ENCODE measurements at places on chromosomes 6 and 20.
A peak's percentile ranks its signal among the peaks of the same experiment; 100 is the strongest.

GRCh38 chr6:73079611-73079955, 145.7 kb downstream of the KHDC1L start:
- no peak for DNase-seq

- no peak for DNase-seq
Measured at GRCh38 chr6:39403304-39403703, 80.8 kb upstream of the KCNK16 start.

GRCh38 chr6:27251112-27251605, 3.7 kb downstream of the PRSS16 start:
- peak; percentile 95 for DNase-seq

DNA sequence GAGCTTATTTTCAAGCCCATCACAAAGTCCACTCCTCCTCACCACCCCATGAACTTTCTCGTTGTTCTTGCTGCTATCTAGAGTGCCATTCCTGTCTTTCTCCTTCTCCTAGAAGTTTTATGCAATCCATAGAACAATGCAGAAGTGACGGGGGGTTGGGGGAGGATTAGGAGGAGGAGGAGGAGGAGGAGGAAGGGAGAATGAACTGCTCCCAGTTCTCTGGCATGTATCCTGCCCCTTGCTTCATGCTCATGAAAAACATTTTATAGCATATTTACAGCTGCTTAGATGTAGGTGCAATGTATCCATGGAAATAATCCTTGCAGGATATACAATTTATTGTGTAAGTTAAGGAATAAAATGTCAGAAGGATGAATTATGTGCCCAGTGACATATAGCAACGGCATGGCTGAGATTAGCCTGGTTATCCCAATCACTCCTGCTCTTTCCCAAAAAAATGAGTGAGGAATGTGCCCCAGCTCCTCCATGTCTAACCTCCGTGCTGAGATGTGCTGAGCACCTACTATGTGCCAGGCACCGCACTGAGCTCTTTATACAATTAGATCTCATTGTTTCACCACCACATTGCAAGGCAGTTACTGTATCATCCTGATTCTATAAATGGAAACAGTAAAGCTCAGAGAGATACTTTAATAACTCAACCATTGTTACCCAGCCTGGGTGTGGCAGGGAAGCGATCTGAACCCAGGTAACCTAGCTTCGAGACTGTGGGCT, 41.6 kb upstream of the TFAP2C start:
- DNase-seq: no peak

GRCh38 chr20:56395166-56395565, 2.7 kb downstream of the CSTF1 start:
- no peak for DNase-seq

- no peak for DNase-seq
Measured at GRCh38 chr20:32634041-32634805, 39.5 kb downstream of the C20orf203 start.

DNA sequence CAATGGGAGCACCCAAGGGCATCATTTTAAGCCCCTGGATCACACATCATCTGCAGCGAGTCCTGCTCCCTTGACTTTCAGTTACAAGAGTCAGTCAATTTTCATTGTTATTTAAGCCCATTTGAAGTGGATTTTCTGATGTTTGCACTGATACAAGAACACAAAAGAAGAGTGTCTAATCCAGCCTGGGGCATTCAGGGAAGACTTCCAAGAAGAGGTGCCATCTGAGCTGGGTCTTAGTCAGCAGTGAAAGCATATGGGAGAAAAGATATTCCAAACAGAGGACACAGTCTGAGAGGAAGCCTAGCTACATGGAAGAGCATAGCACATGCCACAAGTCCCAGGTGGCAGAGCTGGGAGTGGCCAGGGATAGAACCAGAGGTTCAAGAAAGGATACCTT, 10.4 kb upstream of the FOXP4 start:
- DNase-seq: no peak

DNA sequence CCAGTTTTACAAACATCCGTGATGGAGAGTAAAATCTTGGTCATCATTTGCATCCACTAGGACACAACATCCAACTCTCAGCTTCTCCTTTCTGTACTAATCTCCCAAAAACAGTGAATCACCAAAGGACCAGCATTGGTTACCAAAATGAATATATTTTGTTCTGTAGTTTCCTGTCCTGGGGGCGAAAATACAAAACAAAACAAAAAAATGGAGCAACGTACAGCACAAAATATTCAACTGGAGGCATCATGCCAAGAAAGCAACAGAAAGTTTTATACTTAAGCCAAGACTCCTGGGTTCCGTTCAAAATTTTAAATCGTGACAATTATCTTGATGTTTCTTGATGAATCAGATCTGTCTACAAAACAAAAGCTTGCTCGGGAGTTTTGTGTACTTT, 126.6 kb upstream of the CCDC28A start:
- no peak for DNase-seq

- no peak for DNase-seq
Measured at GRCh38 chr20:31718952-31719643, 3.6 kb downstream of the BCL2L1 start.

GRCh38 chr6:127291495-127291894, 24.8 kb downstream of the RNF146 start:
- DNase-seq: no peak

GRCh38 chr6:11434565-11435326, 102.8 kb upstream of the TMEM170B start:
- no peak for DNase-seq

DNA sequence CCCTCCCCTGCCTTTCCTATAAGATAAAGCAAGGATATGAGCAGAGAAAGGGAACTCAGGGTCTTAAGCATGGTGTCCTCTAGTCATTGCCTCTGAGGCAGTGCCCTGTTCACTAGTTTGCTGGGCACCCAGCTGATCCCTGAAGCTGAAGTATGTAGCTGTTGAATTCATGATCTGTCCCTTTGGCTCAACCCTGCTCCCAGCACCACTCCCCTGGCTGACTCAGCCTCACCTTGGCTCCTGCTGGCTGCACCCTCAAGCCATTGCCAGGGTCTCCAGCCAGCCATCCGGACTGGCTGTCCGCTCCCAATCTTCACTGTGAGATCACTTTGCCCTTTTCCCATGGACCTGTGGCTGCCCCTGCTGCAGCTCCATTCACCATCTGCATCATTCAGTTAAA, 25.9 kb upstream of the UST start:
- DNase-seq: no peak

DNA sequence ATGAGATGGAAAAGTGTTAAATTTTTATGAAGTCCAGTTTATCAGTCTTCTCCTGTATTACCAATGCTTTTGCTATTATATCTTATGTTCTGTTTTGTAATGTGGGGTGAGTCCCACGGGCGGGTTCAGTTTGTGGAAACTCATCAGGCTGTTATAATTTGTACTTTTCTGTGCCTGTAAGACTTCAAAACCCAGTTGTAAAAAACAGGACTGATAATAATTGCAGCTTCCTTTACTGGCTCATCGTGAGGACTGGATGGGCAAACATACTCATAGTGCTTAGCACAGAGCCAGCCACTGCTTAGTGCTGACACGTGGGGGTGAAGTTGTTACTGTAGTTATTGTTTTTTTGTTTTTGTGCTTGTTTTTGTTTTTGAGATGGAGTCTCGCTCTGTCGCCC, 45.6 kb downstream of the TGM2 start:
- no peak for DNase-seq

GRCh38 chr20:1469925-1470571, 3.4 kb upstream of the NSFL1C start:
- DNase-seq: peak; percentile 88

DNA sequence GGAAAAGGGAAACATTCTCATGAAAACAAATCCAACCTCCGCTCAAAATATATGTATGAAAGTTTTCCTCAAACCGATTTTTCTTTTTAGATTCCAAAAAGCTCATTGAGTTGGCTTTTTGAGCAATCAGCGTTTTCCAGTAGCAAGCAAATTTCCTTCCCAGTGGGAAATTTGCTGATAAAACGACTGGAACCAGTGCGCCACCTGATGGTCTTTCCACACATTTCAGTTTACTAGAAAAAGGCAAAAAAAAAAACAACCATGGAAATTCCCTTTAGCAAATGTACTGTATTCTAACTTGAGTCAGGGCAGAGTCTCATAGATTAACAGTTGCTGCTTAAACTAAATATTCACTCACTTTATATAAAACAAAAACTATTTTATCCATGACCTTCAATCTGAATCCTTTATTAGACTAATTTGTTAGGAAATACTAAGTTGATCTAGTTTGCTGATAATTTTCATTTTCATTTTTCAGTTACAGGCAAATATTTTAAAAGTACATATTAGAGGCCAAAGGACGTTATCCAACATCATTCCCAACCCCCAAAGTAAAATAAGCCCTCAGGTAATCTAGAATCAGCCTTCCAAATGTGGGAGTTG, 271.5 kb downstream of the FOXA2 start:
- DNase-seq: peak; percentile 21

DNA sequence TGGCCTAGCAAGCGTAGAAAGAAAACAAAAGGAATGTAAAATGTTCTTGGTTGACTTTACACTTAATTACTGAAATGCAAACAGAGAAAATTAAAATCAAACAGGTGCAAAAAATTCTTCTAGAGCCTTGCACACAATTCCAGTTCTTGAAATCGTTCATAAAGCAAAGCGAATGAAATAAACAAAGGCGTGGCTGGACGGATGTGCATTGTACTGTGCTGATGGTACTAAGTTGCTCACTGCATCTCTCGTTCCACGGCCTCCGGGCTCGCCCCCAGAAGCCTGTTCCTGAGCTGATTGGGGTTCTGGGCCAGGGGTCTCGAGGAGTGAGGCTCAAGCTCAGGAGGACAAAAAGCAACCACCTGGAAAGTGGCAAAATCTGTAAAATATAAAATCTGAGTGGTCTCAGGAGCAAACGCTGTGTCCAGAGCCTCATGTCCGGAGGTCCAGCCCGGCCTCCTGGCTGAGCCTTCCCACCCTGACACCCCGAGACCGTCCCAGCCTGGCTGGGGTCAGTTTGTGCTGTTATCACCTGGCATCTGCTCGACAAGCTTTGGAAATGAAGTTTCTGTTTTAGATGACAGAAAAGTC, 71.3 kb downstream of the TTLL2 start:
- DNase-seq: no peak

DNA sequence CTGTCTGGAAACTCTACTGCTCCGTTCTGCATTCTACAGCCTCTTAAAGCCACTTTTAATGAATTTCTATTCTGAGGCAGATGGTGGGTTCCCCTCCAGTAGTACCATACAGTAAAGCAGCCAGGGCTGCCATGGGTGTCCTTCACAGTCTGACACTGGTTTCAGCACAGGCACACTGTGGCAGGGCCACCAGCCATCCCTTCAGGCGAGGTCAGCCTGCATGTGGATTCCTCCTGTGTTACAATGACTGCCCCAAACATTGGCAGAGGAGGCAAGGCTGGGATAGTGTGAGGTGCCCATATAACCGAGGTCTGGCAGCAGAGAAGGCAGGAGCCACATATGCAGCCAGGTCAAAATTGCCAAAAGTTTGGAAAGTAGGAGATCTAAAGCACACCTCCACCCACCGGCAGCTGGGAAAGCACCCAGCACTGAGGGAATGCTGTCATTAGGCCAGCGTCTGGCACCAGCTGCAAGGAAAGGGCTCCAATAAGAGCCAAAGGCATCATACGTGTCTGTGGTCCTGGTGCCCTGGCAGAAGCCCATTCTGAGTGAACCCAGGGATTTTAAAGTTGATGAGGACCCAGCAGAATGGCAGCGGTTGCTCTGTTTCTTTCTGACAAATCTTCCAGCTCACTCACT, 24.0 kb downstream of the STK35 start:
- no peak for DNase-seq

DNA sequence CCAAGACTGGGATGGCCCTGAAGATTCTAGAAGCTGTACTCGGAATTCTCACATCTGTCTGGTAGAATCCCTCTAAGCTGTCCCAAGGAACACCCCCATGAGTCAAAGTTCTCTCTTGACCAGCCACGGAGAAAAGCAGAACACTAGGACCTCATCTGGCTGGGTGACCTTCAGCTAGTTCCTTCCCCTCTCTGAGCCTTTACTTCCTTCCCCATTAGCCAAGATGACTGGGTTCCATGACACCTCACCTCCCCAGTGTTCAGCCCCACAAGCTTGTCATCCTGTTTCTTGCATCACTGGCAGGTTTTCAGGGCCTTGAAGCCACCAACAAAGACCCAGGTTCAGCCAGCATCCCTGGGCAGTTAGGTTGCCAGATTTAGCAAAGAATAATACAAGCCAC, 47.8 kb downstream of the MAFB start:
- DNase-seq: no peak

DNA sequence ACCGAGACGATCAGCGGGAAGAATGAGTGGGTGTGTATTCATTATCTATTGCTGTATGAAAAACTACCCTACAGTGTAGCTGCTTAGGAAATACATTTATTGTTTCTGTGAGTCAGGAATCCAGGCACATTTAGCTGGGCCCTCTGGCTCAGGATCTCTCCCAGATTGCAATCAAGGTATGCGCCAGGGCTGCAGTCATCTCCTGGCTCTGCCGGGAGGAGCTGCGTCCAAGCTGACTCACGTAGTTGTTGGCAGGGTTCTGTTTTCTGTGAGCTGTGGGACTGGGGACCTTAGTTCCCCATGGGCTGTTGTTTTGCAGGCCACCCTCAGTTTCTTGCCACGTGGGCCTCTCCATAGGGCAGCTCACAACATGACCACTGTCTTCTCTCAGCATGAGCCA, 68.2 kb upstream of the FUCA2 start:
- no peak for DNase-seq

GRCh38 chr6:164275773-164276172, 861.3 kb downstream of the QKI start:
- no peak for DNase-seq

- no peak for DNase-seq
Measured at GRCh38 chr6:30171677-30172471, 8.5 kb downstream of the TRIM15 start.

- DNase-seq: peak; percentile 57
Measured at GRCh38 chr20:4613718-4614620, 107.7 kb upstream of the PRND start.

- no peak for DNase-seq
Measured at GRCh38 chr6:167660944-167661551, 165.7 kb upstream of the AFDN start.

DNA sequence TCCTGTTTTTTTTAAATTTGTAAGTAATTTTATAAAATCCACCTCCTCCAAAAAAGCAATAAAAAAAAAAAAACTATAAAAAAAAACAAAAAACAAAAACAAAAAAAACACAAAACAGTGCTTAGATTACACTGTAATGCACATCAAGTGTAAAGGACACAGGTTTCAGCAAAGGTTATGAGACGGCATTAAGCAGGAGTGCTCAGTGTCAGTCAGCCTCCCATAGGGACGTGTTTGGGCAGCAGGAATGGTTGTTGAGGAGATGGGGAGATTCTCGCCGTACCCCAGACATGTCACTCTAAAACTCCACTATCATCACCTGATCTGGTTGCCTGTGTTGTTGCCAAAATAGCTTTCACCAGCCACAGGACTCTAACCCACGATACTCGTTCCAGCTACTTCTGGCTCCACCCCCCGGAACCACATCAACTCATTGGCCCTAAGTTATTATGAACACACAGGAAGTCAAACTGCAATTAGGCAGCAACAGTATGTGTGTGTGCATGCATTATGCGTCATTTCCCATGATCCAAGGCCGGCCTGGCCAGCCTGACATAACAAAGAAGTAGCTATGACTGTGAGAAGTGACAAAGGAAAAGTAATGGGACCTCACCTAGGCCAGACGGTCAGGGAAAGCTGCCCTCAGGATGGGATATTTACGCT, 28.7 kb downstream of the ECT2L start:
- no peak for DNase-seq

Data from SHP77 (cell line).